ENCODE measurements at places on chromosomes 6 and 20.
A peak's percentile ranks its signal among the peaks of the same experiment; 100 is the strongest.

- DNase-seq: no peak
These were observed 353.2 kb downstream of the BTBD3 start for GRCh38 chr20:12270863-12271262.

DNA sequence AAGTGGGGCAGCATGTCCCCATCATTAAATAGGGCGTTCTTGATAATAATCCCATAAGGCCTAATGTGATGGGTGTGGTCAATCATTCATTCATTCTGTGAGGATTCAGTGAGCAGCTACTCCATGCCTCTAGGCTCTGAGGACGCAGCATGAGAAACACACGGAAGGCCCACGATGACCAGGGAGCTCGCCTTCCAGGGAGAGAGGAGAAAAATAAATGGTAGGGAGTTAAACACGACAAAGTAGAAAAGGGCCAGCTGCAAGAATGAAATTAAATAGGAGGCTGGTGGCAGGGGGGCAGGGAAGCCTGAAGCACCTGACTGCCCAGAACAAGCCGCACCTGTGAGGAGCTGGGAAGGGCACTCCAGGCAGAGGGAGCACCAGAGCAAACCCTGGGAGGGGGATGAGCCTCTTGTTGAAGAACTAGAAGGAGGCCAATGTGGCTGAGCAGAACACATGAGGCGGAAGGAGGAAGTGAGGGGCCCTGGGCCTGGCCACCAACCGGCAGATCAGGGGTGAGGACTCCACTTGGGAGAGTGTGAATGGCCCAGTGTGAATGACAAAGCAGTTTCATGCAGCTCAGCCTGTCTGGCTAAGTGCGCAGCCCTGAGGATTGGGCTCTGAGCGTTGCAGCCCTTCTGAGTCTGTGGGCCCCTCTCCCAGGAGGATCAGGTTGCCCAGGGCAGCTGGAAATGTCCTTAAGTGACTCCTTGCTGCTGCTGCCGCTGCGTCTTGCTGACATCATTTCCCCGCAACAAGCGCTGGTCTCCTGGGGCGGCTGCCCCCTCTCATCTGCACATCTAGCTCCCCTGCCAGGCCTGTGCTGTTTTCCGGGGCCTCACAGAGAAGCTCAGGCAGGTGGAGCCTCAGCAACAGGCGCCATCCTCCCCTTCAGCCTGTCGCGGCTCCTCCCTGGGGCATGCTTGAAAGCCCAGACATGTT, 99.9 kb downstream of the CDH26 start:
- DNase-seq: no peak

GRCh38 chr6:134065706-134066105, 13.3 kb upstream of the SLC2A12 start:
- no peak for DNase-seq

- DNase-seq: no peak
These were observed 481.2 kb downstream of the TFAP2A start for GRCh38 chr6:9933677-9934076.

GRCh38 chr6:36730424-36731380, 33.1 kb downstream of the RAB44 start:
- DNase-seq: no peak

GRCh38 chr20:35172434-35172806, 548 bp downstream of the PROCR start:
- DNase-seq: no peak

- DNase-seq: no peak
These were observed 346.6 kb downstream of the C6orf118 start for GRCh38 chr6:164962805-164963204.

- DNase-seq: peak; percentile 93
These were observed 11.0 kb downstream of the POU3F2 start for GRCh38 chr6:98845211-98846020.

DNA sequence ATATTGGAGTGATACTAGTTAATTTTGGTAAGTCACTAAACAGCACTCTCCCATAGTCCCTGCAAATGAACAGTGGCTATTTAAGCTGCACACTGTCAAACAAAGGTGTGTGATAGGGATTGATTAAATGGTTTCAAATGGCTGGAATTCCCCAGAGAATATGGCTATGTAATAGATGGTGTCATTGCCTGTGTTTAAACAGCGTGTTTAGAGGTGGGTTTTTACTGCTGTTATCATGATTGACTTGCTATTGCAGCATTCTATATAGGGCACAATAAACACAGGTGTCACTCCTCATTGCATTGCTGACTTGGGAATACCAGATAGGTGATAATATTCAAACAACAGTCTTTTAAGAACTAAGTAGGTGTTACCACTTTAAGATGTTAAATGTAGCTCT, 171.7 kb upstream of the MAN1A1 start:
- DNase-seq: no peak

GRCh38 chr6:154161689-154162088, 122.6 kb downstream of the OPRM1 start:
- no peak for DNase-seq

GRCh38 chr6:128538763-128539162, 18.4 kb upstream of the PTPRK start:
- DNase-seq: no peak

- no peak for DNase-seq
These were observed 735.4 kb downstream of the CBLN4 start for GRCh38 chr20:55269913-55270312.

DNA sequence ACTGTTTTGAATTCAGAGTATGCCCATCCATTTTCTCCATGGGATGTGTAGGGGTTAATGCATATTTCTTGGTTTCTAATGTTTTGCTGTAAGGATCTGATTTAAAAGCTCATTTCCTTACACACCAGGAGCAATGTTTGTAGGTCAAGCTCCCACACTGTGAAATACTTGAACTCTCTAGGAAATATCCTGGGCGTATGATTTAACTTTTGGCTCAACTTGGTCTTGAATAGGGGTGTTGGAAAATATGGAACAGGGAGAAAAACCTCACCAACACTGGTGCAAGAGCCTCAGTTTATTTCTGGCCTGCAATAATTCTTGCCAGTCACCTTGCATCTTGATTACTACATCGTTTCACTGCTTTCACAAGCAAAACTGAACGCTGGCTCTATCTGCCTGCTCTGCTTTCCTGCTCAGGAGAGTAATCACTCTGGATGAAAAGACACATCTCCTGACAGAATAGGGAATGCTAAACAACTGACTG, 25.1 kb upstream of the RFPL4B start:
- no peak for DNase-seq

GRCh38 chr6:101689695-101690094, 296.2 kb downstream of the GRIK2 start:
- DNase-seq: no peak

GRCh38 chr6:73134588-73134987, 90.7 kb downstream of the KHDC1L start:
- no peak for DNase-seq

GRCh38 chr20:33664762-33665144, 2.0 kb upstream of the ACTL10 start:
- no peak for DNase-seq

- DNase-seq: no peak
These were observed 35.9 kb downstream of the ANKRD60 start for GRCh38 chr20:58192567-58192966.

DNA sequence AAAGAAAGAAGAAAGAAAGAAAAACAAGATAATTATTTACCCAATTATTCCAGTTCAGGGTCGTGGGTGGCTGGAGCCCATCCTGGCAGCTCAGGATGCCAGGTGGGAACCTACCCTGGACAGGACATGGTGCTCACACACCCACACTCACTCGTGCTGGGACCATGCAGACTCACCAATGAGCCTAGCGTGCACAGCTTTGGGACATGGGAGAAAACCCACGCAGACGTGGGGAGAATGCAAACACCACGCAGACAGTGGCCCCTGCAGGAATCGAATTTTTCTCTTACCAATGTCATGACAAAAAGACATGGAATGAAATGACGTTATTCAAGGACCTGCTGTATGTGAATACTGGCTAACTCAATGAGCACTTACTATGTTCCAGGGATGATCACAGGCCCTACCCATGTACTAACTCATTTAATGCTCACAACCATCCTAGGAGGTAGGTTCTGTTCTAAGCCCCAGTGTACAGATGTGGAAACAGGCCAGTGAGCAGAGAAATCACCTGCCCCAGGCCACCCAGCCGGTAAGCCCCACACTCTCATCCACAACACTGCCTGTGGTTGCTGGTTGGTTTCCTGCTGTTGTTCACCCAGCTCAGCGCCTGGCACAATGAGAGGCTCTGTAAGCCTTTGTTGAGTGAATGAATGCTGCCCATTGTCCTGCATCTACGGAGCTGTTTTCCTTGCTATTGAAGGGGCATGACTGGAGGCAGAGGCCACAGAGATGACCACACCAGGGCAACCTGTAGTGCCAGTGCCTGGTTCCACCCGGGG, 6.8 kb upstream of the PI16 start:
- DNase-seq: no peak

GRCh38 chr20:24610341-24611115, 141.1 kb downstream of the SYNDIG1 start:
- DNase-seq: peak; percentile 90

DNA sequence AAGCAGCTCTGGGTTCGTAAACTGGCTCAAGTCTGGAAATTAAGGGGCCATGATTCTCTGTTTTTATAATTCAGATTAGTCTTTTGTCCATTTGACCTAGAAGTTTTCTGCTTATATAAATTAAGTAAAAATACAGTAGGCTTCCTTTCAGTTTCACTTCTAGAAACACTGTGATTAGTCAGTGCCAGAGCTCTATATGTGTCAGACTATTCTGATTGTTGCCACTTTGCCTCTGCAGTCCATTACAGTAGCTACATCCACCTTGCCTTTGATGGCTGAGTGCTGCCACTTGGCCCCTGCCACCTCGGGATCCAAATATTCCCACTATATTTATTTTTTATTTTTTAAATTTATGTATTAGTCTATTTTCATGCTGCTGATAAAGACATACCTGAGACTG, 7.9 kb downstream of the ZC2HC1B start:
- DNase-seq: no peak

DNA sequence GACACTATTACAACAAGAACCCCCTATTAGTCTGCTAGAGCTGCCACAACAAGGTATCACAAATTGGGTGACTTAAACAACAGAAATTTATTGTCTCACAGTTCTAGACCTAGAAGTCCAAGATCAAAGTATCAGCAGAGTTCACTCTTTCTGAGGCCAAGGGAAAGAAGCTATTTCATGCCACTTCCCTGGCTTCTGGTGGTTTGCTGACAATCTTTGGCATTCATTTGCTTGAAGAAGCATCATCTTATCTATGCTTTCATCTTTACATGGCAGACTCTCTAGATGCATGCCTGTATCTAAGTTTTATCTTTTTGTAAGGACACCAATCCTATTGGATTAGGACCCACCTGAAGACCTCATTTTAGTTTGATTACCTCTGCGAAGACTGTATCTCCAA, 296.8 kb upstream of the MARCKS start:
- no peak for DNase-seq

GRCh38 chr6:15109338-15110090, 136.4 kb upstream of the JARID2 start:
- DNase-seq: no peak

GRCh38 chr20:23087587-23088251, 1.6 kb upstream of the CD93 start:
- no peak for DNase-seq

GRCh38 chr6:159693128-159693893, at the start of gene SOD2:
TSS of gene SOD2 (minus strand) at chr6:159693241. CDS start at chr6:159693167, 74 bp downstream.
- peak; percentile 97 for DNase-seq

DNA sequence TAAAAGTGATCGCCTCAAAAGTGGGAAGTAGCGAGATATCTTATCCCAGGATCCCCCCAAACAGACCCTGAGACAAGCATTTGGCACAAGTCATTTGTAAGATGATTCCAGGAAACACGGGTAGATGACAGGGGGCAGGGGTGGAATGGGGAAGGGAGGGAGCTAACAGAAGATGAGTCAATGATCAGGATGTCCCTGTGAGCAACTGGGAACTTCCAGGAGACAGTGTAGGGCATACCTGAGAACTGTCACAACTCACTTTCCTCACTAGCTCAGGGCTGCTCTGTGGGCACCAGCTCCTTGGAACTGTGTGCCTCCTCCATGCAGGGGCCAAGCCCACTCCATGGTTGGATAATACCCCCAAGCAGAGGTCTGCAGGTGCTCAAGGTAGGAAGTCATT, 38.5 kb upstream of the VSX1 start:
- peak; percentile 31 for DNase-seq

DNA sequence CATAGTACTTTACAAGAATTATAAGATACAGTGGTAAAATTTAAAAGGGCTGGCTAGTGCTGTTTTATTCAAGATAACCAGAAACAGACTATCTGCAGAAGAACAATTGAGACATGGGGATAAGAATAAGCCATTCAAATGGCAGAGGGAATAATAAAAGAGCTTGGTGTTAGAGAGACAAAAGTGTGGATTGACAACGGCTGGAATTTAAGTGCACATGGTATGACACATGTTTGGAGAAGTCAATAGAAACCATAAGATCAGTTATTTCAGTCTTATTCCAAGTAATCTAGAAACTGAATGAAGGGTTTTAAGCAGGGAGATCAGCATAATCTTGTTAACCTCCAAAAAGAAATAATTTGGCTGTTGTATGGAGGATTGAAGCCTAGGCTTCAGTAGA, 1205.5 kb upstream of the CITED2 start:
- DNase-seq: no peak

- no peak for DNase-seq
These were observed 56.7 kb upstream of the PNRC1 start for GRCh38 chr6:89023591-89024441.

DNA sequence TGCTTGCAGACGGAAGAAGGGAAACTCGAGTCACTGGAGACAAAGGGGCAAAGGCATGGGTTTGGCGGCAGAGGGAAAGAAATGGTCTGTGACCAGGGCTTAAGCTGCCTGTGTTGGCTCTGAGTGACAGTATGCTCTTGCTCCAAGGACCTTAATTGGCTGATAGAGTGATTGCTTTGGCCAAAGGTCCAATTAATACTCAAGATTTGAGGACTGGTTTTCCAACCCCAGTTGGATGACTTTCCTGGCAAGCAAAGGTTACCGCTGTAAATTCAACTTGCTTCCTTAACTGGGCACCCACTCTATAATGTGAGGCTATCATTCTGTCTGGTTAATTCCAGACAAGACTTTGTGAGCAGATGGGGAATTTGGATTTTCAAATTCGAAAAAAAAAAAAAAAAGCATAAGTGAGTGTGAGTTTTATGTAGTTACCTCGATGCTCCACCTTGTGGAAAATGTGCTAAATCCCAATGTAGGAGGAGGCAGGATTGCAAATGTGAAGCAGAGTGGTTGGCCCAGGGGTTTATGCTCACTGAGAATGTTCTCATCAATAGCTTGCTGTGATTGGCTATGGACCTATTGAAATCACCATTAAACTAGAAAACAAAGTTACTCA, 150.7 kb upstream of the GMDS start:
- no peak for DNase-seq

DNA sequence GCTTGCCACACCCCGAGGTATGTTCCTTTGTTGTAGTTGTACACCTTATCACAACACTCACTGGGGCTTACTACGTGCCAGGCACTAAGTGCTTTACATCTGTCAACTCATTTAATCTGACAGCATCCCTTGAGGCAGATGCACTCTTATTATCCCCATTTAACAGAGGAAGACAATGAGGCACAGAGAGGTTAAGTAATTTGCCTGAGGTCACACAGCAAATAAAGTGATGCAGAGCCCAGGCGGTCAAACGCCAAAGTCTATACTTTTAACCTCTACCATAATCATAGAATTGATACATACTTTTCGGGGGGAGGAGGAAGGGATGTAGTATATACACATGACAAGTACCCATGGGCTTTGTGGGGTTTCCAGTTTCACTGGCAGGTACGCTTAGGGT, 37.7 kb downstream of the MDFI start:
- DNase-seq: no peak

All from esophagus muscularis mucosa (tissue), 4 donors.